ENCODE measurements at places on chromosomes 7 and 10.

DNA sequence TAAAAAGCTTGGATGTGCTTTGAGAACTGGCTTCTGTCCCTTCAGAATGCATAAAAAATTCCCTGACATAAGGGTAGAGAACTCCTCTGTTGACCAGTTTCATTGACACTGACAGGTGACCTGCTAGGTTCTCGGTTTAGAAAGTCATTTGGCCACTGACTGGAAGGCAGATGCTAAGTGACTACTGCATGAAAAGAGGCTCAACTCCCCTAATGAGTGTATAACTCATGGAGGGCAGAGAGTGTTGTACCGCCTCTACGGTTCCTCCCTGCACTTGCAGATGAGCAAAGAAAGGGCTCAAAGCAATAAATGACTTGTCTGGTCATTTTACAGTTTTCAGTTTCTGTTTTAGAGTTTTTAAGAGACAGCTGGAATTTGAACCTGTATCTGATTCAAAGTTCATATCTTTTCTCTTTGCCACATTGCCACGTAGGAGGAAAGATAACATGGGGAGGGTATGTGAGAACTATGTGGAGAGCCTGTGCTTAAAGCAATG, 2.9 kb upstream of the FGL2 start:
- DNase-seq, result no peak

DNA sequence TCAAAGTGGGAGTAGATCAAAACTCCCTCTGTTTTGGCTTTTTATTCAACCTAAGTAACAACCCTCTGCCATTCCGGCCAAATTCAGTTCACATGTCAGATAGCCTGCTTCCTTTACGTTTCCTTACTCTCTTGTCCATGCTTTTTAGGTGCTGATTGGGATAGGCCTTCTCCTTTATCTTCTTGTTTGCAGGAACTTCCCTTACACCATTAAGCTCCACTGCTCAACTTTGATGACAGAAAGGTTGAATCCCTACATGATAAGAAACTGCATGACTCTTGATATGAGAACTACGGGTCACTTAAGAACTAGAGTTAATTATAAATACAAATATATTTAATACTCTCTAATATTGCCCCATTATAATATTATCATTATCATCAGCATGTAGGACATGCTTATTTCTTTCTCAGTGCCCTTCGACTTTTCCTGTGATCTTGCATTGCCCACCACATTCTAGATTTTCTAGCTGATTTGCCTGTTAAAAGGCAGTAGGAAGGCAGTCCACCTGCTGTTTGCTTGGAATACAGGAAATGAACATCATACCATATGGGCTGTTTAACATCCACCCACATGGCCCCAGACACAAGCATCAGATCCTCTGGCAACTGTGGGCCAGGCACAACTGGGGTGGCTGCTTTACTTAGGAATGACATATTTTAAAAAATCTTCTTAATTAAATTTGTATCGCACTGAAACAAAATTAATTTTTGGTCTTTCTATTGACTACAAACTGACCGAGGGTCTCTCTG, 59.7 kb upstream of the CCDC6 start:
- DNase-seq, result no peak

DNA sequence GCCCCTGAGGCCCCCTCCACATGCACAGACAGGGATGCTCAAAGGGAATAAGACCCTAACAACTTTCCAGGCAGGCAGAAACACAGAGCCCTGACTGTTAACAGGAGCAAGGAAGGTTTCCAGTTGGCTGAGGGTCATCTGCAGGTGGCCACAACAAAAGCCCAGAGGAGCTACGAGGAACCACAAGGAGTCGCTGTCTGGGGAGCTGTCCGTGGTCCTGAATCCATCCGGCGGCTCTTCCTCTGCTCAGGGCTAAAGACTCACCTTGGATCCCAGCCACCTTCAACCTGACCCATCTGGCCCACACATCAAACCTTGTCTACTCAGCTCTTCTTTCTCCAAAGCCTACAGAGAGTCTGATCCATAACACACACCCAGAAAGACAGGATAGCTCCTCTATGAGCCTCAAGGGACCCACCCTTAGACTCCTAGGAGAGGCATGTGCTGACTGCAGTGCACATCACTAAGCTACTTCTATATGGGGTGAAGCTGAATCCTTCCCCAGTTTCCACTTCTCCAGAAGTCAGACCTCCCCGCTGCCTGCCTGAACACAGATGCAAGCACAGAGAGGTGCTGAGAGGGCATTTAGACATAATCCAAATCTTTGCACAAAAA, 104.0 kb downstream of the SLIT1 start:
- no peak for DNase-seq

DNA sequence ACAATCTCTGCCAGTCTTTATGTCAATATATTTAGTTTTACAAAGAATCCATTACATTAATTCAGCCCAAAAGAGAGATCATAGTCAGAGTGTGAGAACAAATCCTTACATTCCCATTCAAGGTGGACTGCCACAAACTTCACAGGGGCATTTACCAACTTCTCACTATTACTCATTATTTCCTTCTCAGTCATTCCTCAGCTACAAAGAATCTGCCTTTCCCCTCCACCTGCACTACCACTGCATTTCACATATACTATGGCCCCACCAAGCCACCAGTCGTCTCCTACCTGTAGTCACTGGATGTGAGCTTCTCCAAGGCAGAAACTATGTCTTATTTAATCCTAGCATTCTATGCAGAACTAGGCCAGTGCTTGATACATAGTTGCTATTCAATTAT, 94.3 kb downstream of the USP6NL start:
- DNase-seq, result no peak

DNA sequence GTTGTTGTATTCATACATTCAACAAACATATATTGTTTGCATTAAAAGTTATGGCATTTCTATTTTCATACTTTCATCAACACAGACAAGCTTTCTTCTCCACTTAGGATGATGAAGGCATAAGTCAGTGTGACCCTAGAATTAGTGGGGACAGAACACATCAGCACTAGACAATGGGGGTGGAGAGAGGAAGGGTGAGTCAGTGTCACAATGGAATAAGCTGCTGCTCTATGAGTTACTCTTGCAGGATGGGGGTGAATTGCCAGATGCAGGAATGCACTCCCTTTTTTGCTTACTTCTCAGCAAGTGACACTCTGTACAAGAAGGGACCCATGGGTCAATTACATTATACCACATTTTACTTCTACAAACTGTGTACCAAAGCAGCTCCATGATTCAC, 74.0 kb downstream of the DGKI start:
- no peak for DNase-seq

Measured in stimulated activated CD8-positive, alpha-beta memory T cell treated with anti-CD3 and anti-CD28 coated beads, Interleukin-15, amount 100 ng/mL, for 48 hours (primary cell).